Subcutaneous adipose tissue (tissue), 4 donors: ENCODE measurements at places on chromosomes 7 and 10. TPM values are rescaled to one million over a fixed set of nuclear protein-coding genes. Genes with fewer than 3 reads are reported as not detected.

SHH gene
- total RNA-seq, result not detected

C7orf57 gene
- total RNA-seq, result 0.22 TPM

H2BK1 gene
- not detected for total RNA-seq

DDC gene
- total RNA-seq, result not detected

VWDE gene
- total RNA-seq, result not detected

NKX1-2 gene
- total RNA-seq, result not detected

PALS2 gene
- total RNA-seq, result 7.3 TPM

PLPP4 gene
- total RNA-seq, result not detected

NEBL gene
- total RNA-seq, result 1.8 TPM

ST8SIA6 gene
- total RNA-seq, result 3.0 TPM

ASB15 gene
- total RNA-seq, result not detected

C7orf33 gene
- not detected for total RNA-seq

TMEM184A gene
- total RNA-seq, result not detected

PIP gene
- total RNA-seq, result not detected

MYO1G gene
- total RNA-seq, result 7.8 TPM

THSD7A gene
- 7.5 TPM for total RNA-seq

GNAT3 gene
- not detected for total RNA-seq

SLC26A5 gene
- 2.3 TPM for total RNA-seq

LIPN gene
- total RNA-seq, result 1.7 TPM

C10orf67 gene
- total RNA-seq, result not detected

AS3MT gene
- 2.6 TPM for total RNA-seq

RAMP3 gene
- total RNA-seq, result 166 TPM

TWIST1 gene
- 78.2 TPM for total RNA-seq

TLX1 gene
- total RNA-seq, result not detected

UBTD1 gene
- total RNA-seq, result 17.8 TPM

ATOH7 gene
- total RNA-seq, result not detected

PNLIPRP3 gene
- total RNA-seq, result 2.4 TPM

MAT1A gene
- total RNA-seq, result not detected

FRAT1 gene
- total RNA-seq, result 7.5 TPM

PDE6C gene
- not detected for total RNA-seq

INMT gene
- total RNA-seq, result 1.4 TPM

GIMAP8 gene
- total RNA-seq, result 16.1 TPM

NRCAM gene
- 74.4 TPM for total RNA-seq

ERVW-1 gene
- not detected for total RNA-seq

SDK1 gene
- 9.1 TPM for total RNA-seq

LAMB4 gene
- not detected for total RNA-seq

TLL2 gene
- not detected for total RNA-seq

PLAU gene
- 6.4 TPM for total RNA-seq
